ENCODE measurements at places on chromosomes 11 and 22.

- DNase-seq = no peak
Measured at GRCh38 chr11:61680622-61681221, 531 bp downstream of the DAGLA start.

DNA sequence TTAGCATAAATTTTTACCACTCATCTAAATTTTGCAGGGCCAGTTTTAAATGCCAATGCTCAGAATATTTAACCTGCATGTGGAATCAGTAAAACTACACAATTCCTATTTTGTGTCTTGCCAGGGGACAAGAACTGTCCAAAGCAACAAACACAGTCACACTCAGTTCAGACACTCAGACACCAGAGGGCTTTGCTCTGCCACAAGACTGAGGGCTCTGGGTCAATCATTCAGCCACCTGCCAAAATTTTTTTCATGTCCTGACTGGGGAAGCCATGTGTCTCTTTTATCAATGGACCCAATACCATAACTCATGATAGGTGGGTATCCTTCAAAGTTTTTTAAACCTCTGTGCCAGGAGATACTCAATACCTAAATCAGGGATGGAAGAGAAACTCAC lies 304.0 kb upstream of the ANO3 start:
- no peak for DNase-seq

DNA sequence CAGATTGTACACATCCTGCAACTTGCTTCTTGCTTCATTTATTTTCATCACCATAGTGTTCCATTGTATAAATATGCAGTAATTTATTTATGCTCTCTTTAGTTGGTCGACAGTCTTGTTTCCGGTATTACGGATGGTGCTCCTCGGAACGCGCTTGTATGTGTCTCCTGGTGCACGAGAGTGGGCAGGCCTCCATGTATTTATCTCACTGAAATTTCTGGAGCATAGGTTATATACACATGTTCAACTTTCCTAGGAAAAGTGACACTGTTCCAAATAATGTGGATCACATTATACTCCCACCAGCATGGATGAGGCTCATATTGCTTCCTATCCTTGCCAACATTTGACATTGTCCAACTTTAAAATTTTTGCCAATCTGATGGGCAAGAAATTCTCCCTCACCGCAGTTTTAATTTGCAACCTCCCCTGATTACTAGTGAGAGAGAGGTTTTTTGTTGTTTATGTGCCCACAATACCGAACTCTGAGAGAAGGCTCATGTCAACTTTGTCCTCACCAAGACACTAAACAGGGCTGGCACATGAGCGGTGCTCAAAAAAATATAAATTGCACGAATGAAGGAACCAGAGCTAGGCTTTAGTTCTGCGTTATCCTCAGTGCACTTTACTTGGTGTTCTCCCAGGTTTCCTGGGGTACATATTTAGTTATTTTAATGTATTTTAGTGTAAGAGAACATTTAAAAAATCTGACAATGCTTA lies 3.8 kb downstream of the CSNK2A3 start:
- DNase-seq = no peak

GRCh38 chr11:65934014-65934413 lies 11.3 kb upstream of the TSGA10IP start:
- no peak for DNase-seq

- DNase-seq = no peak
Measured at GRCh38 chr11:67306769-67307544, 3.6 kb downstream of the SSH3 start.

DNA sequence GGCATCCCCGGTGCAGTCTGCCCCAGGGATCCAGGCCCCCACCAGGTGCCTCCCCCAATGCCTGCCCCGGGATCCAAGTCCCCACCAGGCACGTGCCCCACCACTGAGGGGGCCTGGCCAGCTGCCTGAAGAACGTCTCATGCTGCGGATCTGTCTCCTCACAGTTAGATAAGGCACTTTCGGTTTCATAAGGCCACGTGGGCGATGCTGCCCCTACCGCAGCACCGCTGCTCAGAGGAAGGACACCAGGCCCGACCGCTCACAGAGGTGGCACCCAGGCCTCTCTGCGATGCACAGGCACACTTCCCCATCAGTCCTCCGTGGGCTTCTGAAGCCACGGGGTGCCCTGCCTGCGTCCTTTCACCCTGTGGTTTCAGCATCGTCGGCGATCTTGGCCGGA lies 68.1 kb upstream of the BID start:
- DNase-seq = no peak

DNA sequence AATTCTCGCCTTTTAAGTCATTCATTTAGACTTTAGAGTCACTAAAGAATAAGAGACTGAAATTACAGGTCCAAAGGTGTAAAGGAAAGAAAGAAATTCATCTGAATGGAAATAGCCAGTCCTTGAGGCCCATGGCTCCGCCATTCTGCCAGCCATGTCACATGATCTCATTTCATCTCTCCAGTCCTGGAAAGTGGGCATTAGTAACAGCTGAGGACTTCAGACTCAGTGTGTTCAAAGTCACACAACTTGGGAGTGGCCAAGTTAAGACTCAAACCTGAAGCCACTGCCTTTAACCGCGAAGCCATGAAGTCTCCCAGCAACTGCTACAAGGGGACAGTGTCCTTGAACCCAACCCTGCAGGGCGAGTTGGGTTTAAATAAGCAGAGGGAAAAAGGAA lies 103.7 kb downstream of the PRR5L start:
- no peak for DNase-seq

DNA sequence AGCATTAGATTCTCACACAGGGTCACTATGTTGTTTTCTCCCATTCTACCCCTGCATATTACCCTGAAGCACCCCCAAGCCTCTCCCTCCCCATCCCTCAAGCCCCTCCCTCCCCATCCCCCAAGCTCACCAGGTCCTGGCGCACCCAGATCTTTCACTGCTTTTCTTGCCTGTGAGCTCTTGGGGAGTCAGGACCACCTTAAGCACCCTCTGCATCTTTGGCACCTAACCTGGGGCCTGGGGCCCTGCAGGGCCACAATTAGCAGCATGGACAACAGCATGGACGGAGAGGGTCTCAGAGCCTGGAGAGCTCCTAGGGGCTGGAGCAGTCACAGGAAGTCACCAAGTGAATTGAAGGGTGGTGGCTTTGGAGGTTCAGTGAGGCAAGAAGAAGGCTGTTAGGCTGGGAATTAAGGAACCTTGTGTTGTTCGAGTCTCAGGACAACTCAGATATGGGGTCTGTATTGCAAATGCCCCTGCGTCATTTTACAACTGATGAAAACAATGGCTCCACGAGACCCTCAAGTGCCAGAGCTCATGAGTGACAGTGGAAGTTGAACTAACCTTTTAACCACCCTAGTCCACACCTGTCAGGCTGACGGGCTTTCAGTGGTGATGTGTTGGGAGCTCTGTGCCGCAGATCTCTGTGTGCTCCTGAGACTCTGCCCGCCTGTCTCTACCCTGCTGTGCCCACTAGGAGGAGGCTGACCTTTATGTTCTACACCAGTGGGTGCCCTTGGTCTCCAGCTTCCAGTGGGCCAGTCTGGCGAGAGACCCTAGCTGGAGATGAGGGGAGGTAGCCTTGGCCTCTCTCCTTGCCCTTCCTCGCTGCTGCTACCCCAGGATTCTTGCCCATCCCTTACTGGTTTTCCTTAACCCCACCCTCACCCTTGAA lies 111.3 kb upstream of the OR4B1 start:
- no peak for DNase-seq

- no peak for DNase-seq
Measured at GRCh38 chr22:20996031-20996410, 5.9 kb downstream of the THAP7 start.

DNA sequence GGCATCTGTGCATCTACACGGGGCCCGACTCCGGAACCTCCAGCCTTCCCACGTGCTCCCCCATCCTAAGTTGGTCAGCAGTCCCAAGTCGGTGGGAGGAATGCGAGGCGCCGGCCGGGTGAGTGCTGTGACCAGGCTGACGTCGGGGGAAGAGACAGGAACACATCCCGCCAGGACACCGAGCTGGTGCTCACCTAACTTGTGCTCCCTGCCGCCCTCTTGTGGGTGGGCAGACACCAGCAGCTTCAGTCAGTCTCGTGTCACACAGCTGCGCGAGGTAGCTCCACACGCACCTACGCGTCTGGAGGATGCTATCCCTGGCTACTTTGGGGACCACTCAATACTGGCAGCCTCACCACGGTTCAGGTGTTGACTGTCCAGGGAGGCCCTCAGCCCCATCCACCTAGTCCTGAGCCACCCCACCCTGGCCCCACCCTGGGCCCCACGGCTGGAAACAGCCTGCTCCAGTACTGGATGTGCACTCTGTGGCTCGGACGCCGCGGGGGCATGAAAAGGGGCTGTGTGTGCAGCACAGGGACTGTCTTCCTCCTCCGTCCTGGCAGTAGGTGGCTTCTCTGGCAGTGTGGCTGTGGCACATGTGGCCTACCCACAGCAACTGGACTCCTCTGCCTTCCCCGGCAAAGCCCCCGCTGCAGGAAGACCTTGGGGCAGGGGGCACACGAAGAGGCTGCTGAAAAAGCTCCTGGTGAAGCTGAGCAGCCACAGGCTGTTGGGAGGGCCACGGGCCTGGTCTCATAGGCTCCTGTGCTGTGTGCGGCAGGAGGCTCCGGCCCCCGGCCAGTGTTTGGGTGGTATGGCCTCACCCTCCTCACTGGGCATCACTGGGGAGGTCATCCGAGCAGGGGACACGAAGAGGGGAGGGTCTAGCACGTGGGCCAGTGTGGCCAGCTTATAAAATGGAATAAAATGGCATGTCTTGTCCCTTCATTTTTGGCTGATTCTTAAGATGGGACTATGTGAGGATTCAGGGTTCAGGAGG lies 11.2 kb upstream of the BID start:
- no peak for DNase-seq

- no peak for DNase-seq
Measured at GRCh38 chr11:108025387-108026080, 16.8 kb downstream of the CUL5 start.

- DNase-seq = no peak
Measured at GRCh38 chr11:8286886-8287285, 23.2 kb upstream of the LMO1 start.

DNA sequence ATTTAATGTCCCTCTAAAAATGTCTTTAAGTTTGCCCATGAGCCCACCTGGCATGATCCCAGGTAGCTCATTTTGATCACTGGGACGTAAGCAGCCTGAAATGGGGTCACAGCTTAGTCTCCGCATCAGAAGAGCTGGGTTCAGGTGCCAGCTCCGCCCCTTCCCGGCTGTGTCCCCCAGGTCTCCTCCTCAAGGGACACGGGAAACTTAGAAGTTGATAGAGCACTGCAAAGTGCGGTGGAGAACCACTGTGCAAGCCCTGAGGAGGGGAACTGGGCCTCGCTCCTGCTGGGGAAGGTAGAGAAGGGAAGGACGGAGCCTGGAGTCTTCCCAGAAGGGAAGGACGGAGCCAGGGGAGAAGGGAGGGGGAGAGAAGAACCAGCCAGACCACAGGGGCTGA lies 7.7 kb downstream of the TOM1 start:
- DNase-seq = no peak

DNA sequence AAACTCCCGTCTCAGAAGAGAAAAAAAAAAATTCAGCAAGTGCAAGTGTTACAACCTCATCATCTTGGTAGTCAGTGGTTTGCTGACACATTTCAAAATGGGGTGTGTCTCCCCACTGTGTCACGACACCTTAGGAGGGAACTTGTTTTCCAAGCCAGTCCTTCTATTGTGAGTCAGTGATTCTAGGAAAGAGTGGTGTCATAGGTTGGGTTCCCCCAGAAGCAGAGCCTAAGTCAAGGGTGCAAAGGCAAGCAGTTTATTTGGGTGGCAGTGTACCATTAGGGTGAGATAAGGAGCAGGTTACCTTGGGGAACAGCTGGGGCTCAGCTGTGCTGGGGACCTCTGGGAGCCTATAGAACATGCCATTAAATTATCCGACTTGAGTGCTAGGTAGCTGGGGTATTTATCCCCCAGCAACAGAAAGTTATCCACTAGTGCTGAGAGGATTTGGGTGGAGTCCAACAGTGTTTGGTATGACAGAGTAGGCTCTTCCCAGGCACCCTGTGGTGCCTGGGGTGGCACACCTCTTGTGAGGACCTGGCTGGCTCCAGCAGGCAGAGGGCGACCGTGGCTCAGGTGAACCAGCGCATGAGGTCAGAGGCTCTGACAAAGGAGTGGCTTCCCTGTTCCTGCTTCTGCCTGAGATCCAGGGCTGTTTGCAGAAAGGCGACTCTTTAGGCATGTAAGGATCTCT lies 41.7 kb downstream of the KIAA1671 start:
- no peak for DNase-seq

DNA sequence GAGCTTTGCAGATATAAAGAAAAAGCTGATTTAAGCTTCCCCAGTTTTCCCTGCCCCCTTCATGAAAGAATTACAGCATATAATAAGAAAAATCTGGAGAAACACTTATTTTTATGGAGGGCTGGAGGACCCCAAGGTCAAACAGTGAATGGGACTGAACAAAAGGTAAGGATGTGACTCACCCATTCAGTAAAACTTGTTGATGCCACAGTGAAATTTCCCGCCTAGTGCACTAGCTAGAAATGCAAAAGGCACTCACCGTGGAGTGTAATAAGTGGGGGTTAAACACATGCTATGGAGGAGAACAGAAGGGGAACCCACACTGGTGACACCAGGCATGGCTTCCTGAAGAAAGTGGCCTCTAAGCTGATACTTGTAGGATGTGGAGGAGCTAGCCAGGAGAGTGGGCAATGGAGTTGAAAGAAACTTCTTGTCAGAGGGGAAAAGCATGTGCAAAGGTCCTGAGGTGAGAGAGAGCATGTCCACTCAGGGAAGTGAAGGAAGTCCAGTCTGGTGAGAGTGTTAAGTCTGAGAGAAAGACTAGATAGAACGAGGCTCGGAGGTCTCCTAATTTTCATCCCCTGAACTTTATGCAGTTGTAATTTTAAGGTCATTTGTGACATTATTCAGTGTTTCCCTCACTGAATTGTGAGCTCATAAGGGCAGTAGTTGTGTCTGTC lies 77.1 kb downstream of the MIAT start:
- no peak for DNase-seq

GRCh38 chr22:29443452-29443851 lies 5.1 kb downstream of the RFPL1 start:
- DNase-seq = no peak

DNA sequence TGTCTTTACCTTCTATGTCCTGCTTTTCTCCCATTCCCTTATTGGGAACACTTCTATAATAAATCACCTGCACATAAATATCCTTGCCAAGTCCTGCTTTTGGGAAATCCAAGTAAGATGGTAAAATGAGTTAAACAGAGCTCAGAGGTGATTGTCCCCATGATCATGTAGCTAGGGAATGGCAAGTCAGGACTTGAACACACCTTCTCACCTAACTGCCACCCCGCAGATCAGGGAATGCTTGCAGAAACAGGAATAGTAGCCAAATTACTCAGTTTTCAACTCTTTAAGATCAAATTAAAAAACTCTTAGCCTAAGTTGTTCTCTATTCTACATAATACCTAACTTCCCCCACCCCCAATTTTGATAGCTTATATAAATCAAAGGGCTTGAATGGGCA lies 16.0 kb downstream of the OOSP3 start:
- DNase-seq = no peak

Data from GF-D8 (cell line).